ENCODE measurements at places on chromosomes 5 and 9.
A peak's percentile ranks its signal among the peaks of the same experiment; 100 is the strongest.

- DNase-seq, result no peak
These were observed 338.0 kb downstream of the MAN2A1 start for GRCh38 chr5:110027527-110028322.

GRCh38 chr5:177494346-177495195 is 2.8 kb downstream of the PDLIM7 start:
- peak; percentile 22 for DNase-seq

DNA sequence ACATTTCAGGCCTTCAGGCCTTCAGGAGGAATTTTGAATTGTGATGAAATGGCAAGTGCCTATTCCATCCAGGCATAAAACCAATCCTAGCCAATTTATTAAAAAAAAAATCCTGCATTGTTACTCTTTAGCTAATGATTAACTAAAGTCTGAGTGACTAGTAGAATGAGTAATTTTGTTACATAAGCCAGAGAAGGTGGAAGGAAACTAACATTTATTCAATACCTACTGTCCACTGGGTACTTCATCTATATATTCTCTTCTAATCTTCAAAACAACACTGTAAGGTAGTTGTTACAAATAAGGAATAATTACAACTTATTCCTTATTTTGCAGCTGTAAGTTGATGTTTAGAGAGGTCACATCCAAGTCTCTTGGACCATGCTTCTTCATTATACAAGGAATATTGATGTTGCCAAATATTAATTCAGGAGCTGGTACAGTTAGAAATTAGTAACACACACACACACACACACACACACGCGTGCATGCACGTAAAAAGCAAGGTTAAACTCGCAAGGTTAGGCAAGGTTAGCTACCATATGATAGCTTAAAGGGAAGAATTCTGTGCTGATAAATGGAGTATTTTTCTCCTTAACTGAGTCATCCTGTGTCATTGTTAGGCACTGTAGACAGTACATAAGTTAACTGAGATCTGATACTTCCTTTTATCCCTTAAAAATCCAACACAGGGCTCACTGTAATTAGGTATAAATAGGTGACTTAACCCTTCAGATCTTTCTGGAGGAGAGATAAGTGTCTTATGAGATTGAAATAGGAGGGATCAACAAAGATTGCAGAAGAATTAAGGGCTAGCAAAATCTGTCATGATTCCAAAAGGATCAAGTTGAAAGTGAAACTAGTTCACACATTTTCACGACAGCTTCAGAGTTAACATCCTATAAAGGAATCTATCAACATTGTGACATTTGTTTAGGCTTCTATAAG is 596.9 kb downstream of the PDE4D start:
- no peak for DNase-seq

DNA sequence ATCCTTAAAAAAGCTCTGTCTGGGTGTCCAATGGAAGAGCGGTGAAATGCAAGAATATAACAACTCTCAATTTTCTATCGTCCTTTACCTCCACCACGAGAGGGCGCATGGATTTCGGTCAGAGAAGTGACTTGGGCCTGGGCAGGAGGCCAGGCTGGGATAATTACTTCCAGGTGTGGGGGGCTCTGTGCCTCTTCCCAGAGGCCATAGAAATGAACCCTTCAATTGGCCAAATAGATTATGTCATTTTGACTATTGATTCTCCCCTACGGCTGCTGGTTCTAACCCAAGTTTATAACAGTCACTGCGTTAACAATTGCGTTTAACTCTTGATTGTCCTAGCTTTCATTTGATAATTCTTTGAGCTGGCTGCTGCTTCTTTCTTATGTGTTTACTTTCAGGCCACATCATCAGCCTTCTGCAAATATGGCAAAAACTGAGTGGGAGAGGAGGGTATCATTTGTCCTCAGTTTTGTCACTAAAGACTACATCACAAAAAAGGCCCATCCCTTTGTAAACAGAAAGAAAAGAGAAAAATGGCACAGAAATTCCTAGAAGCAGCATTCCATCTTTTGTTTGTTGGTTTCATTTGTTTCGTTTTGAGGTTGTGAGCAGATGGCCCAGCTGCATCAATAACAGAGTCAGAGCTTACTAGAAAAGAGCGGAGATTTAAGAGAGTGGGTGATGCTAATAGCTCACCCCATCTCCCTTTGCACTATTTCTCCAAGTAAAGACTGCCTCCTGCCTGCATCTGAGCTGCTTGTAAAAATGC is 45.4 kb upstream of the ZFR start:
- DNase-seq, result peak; percentile 72

GRCh38 chr9:134637696-134638501 is 3.7 kb upstream of the COL5A1 start:
- DNase-seq, result no peak

DNA sequence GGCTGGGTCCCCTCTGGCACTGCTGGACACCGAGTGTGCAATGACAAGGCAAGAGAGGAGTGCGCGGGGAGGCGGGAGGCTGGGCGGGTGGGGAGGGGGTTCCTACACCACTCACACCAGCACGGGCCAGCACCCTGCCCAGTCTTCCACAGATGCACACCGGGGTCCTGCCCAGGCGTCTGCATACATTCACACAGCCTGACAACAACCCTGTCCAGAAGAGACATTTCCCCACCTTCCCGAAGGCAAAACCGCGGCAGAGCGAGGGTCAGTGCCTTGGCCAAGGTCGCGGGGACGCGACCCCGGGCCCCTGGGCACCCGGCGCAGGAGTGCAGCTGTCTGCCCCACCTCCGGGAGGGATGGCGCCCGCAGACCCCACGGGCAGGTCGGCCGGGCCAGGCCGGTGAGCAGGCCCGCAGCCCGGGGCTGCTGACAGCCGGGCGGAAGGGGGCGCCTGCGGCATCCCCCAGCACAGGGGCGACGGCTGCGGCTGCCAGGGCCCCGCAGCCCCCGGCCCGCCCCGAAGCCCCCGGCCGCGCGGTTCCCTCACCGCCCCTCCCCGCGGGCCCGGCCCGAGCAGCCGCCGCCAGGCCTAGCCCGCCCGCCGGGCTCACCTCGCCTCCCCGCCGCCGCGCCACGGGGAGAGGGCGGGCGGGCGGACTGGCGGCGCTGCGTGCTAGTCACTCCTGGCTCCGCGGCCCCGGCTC is 496 bp downstream of the MAPK9 start:
- DNase-seq, result no peak

GRCh38 chr5:89697581-89697980 is 712.0 kb downstream of the CETN3 start:
- DNase-seq, result no peak

GRCh38 chr5:98772415-98773213 is 849 bp upstream of the RGMB start:
- peak; percentile 74 for DNase-seq

GRCh38 chr5:78355561-78355960 is 4.9 kb upstream of the SCAMP1 start:
- no peak for DNase-seq

- DNase-seq, result no peak
These were observed 104.8 kb downstream of the GABBR2 start for GRCh38 chr9:98603821-98604383.

DNA sequence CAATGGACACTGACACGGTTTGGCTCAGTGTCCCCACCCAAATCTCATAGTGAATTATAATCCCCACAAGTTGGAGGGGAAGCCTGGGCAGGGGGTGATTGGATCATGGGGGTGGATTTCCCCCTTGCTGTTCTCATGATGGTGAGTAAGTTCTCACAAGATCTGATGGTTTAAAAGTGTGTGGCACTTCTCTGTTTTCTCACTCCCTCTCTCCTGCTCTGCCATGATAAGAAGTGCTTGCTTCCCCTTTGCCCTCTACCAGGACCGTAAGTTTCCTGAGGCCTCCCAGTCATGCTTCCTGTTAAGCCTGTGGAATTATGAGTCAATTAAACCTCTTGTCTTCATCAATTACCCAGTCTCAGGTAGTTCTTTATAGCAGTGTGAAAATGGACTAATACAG is 115.8 kb upstream of the KIF2A start:
- DNase-seq, result no peak

DNA sequence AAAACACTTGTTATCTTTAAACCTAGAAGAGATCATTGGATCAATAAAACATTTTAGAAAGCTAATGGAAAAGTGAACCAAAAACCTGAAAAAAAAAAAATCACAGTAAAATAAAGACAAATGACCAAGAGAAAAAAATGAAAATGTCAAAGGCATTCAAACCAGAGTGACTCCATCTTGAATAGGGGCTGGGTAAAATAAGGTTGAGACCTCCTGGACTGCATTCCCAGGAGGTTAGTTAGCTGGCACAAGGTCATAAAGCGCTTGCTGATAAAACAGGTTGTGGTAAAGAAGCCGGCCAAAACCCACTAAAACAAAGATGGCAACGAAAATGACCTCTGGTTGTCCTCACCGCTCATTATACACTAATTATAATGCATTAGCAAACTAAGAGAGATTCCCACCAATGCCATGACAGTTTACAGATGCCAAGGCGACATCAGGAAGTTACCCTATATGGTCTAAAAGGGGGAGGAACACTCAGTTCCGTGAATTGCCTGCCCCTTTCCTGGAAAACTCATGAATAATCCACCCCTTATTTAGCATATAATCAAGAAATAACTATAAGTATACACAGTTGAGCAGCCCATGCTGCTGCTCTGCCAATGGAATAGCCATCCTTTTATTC is 116.7 kb upstream of the NEK6 start:
- DNase-seq, result no peak

DNA sequence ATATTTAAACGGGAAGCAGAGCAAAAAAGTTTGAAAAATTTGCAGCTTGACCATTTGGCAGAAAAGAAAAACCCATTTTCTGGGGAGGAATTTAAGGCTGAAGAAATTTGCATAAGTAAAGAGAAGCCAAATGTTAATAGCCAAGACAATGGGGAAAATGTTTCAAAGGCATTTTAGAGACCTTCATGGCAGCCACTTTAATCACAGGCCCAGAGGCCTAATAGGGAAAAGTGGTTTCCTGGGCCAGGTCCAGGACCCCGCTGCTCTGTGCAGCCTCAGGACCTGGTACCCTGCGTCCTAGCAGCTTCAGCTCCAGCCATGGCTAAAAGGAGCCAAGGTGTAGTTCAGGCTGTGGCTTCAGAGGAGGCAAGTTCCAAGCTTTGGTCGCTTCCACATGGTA is 507.3 kb downstream of the SLCO4C1 start:
- no peak for DNase-seq

DNA sequence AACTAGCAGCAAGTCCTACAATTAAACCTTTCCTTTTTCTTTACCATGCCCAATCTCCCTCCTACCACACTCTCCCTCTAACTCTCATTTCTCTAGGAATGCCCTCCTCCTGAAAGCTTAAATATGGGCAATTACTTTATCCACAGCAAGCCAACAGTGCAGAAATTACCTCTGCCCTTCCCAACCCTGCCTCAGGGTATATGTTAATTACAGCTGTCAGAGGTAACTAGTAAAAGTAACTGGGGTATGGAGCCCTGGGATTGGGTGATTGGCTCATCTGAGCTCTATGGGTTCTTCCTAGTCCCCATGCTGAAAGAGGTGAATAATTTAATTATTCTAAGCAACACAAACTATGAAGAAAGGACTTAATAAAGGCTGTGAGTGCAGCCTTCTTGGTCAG is 478.9 kb upstream of the NMUR2 start:
- no peak for DNase-seq

- no peak for DNase-seq
These were observed 42.7 kb downstream of the ASS1 start for GRCh38 chr9:130487500-130487899.

DNA sequence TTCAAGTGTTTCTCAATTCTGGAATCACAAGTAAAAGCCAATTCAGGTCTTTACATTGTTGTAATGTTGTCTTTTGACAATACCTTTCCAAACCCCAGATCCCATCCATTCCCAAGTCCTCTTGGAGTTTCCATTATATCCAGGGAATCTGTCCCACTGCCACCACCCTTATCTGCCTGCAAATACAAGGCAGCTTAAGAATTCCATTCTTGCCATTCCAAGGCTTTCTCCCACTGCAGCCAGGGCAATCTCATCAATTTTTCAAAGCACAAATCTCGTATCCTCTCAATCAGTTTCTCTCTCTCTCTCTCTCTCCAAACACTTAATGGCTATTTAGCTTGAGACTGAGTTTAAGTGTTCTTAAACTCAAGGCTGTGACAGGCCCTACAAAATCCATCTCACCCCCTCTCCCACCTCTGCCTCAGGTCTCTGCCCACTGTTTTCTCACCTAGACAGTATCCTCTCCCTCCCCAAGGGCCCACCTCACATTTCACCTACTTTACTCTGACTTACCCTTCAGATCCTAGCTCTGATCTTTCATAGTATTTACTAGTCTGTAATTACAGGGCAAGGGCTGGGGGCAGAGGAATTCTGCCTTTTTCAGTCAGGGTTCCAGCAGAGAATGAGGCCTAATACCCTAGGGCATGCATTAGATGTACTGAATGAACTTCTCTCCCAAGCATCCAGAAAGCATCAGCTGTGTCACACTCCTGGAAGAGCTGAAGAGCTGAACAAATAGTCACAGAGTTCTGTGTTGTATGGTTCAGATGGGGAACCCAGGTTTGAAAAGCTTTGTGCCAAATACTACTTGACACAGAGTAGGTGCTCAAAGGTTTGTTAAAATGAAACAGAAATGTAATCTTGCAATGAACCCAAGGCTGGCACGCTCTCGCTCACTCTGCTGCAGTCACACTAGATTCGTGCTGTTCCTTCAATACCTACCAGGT is 46.0 kb downstream of the RAPGEF1 start:
- DNase-seq, result no peak

DNA sequence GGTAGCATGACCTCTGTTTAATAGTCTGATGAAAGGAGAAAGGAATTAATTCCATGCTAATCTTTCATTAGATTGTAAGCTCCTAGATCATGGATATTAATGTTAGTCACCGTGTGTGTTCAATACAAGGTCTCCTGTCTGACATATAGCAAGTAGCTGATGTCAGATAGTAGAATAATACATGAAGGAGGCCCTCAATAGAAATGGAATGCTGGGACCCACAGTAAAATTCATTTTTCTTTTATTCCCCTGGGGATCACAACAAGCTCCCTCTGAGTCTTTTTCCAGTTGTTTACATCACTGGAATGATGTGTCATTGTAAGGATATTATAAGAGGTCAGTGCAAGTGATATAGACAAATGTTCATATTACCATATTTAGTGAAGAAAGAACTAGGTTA is 240.3 kb upstream of the TRPC7 start:
- no peak for DNase-seq

GRCh38 chr9:77953590-77953989 is 78.0 kb downstream of the GNAQ start:
- no peak for DNase-seq

- DNase-seq, result no peak
These were observed 97.2 kb downstream of the INVS start for GRCh38 chr9:100196215-100196614.

GRCh38 chr9:111838439-111838838 is 43.7 kb upstream of the SHOC1 start:
- no peak for DNase-seq

GRCh38 chr5:80504833-80505232 is 16.9 kb downstream of the FAM151B start:
- no peak for DNase-seq

- DNase-seq, result no peak
These were observed 5.6 kb upstream of the IL7R start for GRCh38 chr5:35850967-35851680.

DNA sequence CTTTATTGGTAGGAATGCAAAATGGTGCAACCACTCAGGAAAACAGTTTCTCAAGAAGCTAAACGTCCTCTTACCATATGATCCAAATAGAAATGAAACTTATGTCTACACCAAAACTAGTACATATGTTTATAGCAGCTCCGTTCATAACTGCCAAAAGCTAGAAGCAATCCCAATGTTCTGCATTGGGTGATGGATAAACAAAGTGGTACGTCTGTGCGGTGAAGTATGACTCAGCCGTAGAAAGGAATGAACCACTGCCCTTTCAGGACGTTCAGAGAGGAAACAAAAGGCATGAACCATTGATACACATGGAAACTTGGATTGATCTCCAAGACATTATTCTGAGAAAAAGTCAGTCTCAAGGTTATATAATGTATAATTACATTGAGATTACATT is 27.6 kb downstream of the HNRNPH1 start:
- DNase-seq, result no peak
